ENCODE measurements at places on chromosomes 4 and X.

DNA sequence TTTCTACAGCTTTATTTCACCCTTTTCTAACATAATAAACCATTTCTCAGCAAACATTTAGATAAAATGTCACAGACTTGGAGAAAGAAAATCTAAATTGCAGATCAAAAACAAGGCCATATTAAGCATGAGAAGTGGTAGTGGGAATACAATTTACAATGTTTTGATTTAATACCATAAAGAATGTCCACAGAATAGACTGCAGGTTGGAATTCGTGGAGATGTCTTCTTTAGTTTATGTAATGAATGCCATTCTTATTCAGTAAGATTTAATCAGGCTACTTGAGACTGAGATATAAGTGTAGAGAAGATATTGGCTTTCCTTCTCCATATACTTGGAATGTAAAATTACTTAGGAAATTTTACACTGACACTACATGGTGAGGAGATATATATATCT, 91.9 kb upstream of the ZFP42 start:
- DNase-seq = no peak

GRCh38 chrX:30930679-30931078, 41.6 kb upstream of the TAB3 start:
- DNase-seq = no peak

GRCh38 chrX:100647095-100647494, 3.1 kb downstream of the SRPX2 start:
- DNase-seq = no peak

DNA sequence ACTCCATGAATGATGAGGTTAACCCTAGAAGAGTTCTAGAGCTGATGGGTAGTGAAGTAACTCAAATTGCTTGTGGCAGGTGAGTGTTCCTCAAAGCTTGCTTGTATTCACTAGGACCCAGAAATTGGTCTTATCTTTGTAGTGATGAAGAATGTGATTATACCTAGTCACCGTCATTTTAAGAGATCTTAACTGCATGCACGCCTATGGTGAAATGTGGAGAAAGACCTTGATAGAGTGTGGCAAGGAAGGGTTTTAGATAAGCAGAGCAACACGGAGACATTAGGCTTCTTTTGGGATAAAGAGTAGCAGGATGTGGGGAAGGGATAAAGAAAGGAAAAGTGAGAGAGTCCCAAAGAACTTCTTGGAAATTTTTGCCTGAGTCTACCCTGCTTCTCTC, 42.4 kb downstream of the NAP1L5 start:
- no peak for DNase-seq

DNA sequence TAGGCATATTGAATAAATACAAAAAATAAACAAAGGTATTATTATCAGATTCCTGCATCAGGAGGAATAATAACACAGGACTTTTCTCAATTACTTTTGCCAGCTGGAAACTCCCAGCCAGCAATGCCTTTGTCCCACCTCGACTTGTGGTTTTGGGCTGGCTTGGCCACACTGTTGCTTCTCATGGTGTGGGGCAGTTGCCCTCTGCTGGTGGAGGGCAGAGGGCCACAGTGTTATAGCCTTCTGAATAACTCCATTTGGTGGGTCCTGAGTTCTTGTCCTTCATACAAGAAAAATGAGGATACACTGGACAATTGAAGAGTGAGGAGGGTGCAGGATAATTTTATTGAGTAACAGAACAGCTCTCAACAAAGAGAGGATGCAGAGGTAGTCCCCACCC, 1206.0 kb upstream of the ADGRL3 start:
- DNase-seq = no peak

DNA sequence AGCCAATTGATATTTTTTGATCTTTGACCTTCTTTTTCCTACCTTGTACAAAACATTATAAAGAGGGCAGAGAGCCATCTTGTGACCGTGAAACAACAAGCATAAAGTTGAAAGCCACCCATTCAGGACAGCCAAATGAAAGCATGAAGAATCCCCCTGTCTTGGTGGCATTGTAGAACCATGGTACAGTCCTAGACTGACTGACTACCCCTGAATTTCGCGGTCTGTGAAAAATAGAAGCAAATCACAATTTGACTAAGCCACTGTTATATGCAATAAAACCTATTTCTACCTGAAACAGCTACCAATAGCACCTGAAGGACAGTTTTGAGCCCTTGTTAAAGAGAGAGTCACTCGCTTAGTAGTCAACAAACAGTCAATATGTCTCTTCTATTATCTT, 527.4 kb downstream of the MID1IP1 start:
- no peak for DNase-seq

- DNase-seq = no peak
Measured at GRCh38 chr4:20496068-20496467, 204.2 kb upstream of the PACRGL start.

DNA sequence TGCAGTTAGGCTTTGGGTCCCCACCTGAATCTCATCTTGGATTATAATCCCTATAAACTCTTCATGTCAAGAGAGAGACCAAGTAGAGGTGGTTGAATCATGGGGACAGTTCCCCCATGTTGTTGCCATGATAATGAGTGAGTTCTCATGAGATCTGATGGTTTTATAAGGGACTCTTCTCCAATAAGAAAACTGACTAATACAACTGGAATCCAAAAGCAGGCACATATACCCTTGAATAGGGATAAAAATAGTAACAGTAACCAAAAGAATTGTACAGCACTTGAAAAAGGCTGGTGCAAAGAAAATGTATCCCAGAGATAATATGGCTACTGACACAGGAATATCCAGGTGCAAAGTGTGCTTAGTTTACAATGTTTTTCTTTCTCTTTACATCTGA, 351.5 kb upstream of the MAD2L1 start:
- no peak for DNase-seq

- no peak for DNase-seq
Measured at GRCh38 chr4:94726524-94727123, 31.1 kb upstream of the BMPR1B start.
